Lower lobe of right lung (tissue), 2 donors: ENCODE measurements at places on chromosomes 3 and 15. TPM values are rescaled to one million over a fixed set of nuclear protein-coding genes. Genes with fewer than 3 reads are reported as not detected.
A peak's percentile ranks its signal among the peaks of the same experiment; 100 is the strongest.

GRCh38 chr3:12148183-12148940 lies 10.3 kb downstream of the TIMP4 start:
- H3K36me3 ChIP-seq: no peaks in the 10 kb centered on the region
- no peak for DNase-seq
- H3K4me1 ChIP-seq: peaks cover 20% of the 10 kb centered on the region
- no peak overlapping the region for H3K27ac ChIP-seq
- H3K27me3 ChIP-seq: no peaks in the 10 kb centered on the region

DNA sequence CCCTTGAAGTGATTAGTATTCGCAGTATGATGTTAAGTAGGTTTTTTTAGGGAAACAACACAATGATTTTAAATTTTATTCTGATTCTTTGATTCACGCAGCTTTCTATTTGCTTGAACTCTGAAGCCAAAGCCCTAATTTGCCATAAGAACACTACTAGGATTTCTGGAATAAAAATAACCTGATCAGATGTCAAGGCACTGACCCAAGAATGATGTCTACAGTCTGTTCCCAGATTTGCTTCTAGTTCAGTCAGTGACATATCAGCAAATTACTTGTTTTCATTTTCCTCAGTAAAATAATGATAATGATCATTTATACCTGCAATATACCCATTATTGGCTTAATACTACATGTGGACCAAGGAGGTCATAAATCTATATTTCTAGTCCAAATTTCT lies 179.5 kb upstream of the EIF1B start:
- no peaks in the 10 kb centered on the region for H3K27me3 ChIP-seq
- no peak overlapping the region for H3K4me3 ChIP-seq
- DNase-seq: no peak
- H3K4me1 ChIP-seq: no peaks in the 10 kb centered on the region

- no peaks in the 10 kb centered on the region for H3K27me3 ChIP-seq
- H3K4me1 ChIP-seq: peaks cover 45% of the 10 kb centered on the region
- no peak for DNase-seq
- no peak overlapping the region for H3K27ac ChIP-seq
Measured at GRCh38 chr3:8538913-8539312, 37.3 kb downstream of the LMCD1 start.

GRCh38 chr3:132726341-132726823 lies 4.2 kb upstream of the NPHP3 start:
- peaks cover 8% of the 10 kb centered on the region for H3K4me1 ChIP-seq
- H3K4me3 ChIP-seq: no peak overlapping the region
- H3K27ac ChIP-seq: no peak overlapping the region
- H3K36me3 ChIP-seq: no peaks in the 10 kb centered on the region

TRH gene
- not detected for total RNA-seq

DNA sequence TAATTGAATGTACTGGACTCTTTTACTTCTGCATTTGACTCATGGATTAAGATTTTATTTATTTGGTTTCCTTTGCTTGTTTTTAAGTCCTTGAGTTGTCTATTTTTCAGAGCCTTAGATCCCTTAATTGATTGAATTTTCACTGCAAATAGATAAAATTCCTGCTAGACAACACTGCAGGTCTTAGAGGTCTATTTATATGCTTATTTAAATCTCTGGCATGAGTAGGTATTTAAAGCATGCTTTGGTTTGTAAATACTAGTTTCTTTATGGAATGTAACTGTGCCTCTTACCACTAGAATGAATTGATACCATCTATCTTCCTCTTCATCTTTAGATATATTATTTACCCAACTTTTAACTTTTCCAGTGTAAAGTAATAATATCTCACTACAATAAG lies 20.0 kb downstream of the PLSCR5 start:
- H3K27me3 ChIP-seq: no peaks in the 10 kb centered on the region
- no peak overlapping the region for H3K4me3 ChIP-seq
- H3K36me3 ChIP-seq: no peaks in the 10 kb centered on the region
- H3K4me1 ChIP-seq: no peaks in the 10 kb centered on the region
- no peak for DNase-seq
- H3K27ac ChIP-seq: no peak overlapping the region

DPH6 gene
- 9.2 TPM for total RNA-seq

GRCh38 chr15:69126054-69126469 lies 34.4 kb upstream of the GLCE start:
- no peak for DNase-seq
- no peaks in the 10 kb centered on the region for H3K36me3 ChIP-seq
- H3K27ac ChIP-seq: peak overlapping the region; percentile 63
- no peak overlapping the region for H3K4me3 ChIP-seq
- peaks cover 38% of the 10 kb centered on the region for H3K4me1 ChIP-seq
